ENCODE measurements at places on chromosomes 12 and 14.

- no peak overlapping the region for H3K27ac ChIP-seq
- no peaks in the 10 kb centered on the region for H3K4me1 ChIP-seq
- DNase-seq, result no peak
- no peaks in the 10 kb centered on the region for H3K36me3 ChIP-seq
- no peak overlapping the region for H3K4me3 ChIP-seq
These were observed 357.9 kb upstream of the TMEM132C start for GRCh38 chr12:127909041-127909440.

- no peaks in the 10 kb centered on the region for H3K36me3 ChIP-seq
- no peaks in the 10 kb centered on the region for H3K27me3 ChIP-seq
- H3K4me3 ChIP-seq, result no peak overlapping the region
- no peak for DNase-seq
These were observed 588.2 kb downstream of the NRXN3 start for GRCh38 chr14:78758333-78758732.

- H3K27me3 ChIP-seq, result no peaks in the 10 kb centered on the region
- H3K27ac ChIP-seq, result no peak overlapping the region
- DNase-seq, result no peak
- no peaks in the 10 kb centered on the region for H3K4me1 ChIP-seq
These were observed 556.7 kb downstream of the TMEM121 start for GRCh38 chr14:106083082-106083481.

DNA sequence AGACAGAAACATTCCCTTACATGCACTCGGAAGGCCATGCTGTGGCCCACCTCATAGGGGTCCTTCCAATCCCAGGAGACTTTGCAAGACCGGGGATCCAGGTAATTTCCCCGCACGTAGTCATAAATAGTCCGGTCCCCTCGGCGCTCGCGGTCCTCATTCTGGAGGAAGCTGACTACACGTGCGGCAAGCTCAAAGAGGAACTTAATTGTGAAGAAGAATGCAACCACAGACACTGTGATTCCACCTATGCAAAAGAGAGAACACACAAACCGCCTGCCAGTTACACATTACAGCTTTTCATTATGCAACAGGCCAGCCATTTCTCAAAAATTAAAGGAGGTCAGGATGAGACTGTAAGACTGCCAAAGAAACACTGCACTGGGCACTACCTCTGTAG lies 28.4 kb downstream of the AREL1 start:
- H3K4me3 ChIP-seq, result no peak overlapping the region
- H3K36me3 ChIP-seq, result peaks cover 92% of the 10 kb centered on the region
- H3K4me1 ChIP-seq, result peaks cover 22% of the 10 kb centered on the region
- no peak overlapping the region for H3K27ac ChIP-seq
- DNase-seq, result no peak

GRCh38 chr12:41473441-41473840 lies 285.3 kb downstream of the PDZRN4 start:
- H3K4me3 ChIP-seq, result no peak overlapping the region
- no peak for DNase-seq
- no peaks in the 10 kb centered on the region for H3K36me3 ChIP-seq
- H3K4me1 ChIP-seq, result no peaks in the 10 kb centered on the region
- no peaks in the 10 kb centered on the region for H3K27me3 ChIP-seq
- no peak overlapping the region for H3K27ac ChIP-seq

DNA sequence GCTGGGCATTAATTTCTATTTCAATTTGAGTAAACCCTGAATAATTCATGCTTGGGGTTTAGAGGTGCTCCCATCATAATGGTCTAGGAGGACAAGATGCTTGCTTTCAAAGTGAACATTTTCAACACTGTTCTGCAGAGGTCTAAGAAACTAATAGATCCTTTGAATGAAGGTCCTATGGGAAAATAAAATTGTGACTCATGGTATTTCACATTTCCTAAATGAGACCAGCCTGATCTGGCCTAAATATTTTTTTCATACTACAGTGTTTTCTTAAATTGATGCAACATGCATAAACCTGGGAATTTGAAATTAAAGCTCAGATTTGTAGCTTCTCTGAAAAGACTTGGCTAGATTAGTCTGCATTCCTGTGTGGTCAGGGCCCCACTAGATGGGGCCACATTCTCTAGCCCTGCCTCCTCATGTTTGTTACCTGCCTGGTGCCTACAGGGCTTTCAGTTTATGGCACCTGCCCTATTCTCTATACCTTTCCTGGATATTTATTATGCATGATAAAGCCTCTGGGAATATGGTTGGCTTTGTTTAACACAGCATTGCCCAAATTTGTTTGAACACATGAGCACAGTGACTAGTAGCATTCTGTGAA lies 112.7 kb downstream of the METTL25 start:
- DNase-seq, result no peak
- no peak overlapping the region for H3K27ac ChIP-seq
- no peaks in the 10 kb centered on the region for H3K4me1 ChIP-seq
- no peaks in the 10 kb centered on the region for H3K27me3 ChIP-seq

- H3K27ac ChIP-seq, result no peak overlapping the region
- no peak overlapping the region for H3K4me3 ChIP-seq
- H3K36me3 ChIP-seq, result peaks cover 12% of the 10 kb centered on the region
- no peak for DNase-seq
These were observed 19.6 kb downstream of the SLC25A29 start for GRCh38 chr14:100286484-100287191.

Data from heart left ventricle (tissue), 16 donors.